ENCODE measurements at places on chromosomes 11 and 22.

- DNase-seq, result peak; percentile 72
These were observed 5.3 kb downstream of the ADA2 start for GRCh38 chr22:17213976-17214375.

DNA sequence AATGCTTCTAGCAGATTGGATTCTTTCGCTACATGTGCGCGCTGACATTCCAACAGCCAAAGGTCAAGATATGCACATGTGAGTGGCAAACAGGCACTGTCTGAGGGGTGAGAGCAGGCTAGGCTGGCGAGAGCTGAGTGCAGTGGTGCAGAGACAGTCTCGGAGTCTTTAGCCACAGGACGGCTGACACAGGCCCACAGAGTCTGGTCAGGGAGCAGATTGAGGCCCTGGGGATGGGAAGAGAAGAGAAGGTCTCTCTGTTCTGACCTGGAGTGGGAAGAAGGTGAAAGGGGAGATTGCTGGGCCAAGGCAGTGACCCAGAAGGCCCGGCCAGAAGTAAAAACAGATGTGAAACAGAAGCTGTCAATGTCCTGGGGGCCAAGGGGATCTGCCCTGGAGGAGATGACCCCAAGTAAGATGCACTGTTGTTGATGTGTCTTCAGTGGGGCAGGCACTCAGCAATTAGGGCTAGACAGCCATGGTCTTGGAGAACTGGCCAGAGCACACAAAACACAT lies 197.8 kb downstream of the ETS1 start:
- no peak for DNase-seq

DNA sequence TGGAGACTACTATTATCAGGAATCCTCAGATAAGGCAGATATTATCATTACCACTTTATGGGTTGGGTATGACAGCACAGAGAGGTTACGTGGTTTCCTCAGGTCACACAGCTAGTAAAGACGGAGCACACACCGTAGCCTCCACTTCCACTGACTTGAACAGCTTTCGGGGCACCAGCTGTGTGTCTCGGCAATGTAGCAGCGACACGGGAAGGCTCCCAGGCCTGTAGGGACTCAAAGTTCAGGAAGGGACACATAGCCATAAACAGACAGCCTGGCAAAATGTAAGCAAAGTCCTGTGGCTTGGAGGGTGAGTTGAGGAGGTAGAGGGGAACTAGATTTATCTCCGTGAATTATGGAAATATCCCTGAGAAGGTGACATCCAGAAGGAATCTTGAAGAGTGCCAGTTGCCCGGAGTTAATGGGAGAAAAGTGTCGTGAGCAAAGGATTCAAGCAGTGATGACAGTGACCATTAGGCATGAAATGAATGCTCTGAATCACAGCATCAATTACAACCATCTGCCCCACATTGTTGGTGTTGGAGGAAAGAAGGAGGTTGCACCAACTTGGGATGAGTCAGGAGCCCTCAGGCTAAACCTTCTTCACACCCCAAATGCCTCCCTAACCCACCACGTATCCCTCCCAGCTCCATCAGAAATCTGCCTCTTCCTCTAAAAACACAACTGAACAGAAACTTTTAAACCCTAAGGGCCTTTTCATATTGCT lies 106.7 kb upstream of the ASPHD2 start:
- DNase-seq, result no peak

- DNase-seq, result peak; percentile 84
These were observed 77.0 kb downstream of the ZNF280B start for GRCh38 chr22:22431271-22432220.

Measured in H7 (cell line).